ENCODE measurements at places on chromosomes 12 and 14. TPM values are rescaled to one million over a fixed set of nuclear protein-coding genes. Genes with fewer than 3 reads are reported as not detected.

PTPN6 gene
- total RNA-seq: 457 TPM

PRKD1 gene
- not detected for total RNA-seq

KHNYN gene
- 47.3 TPM for total RNA-seq

SAMD15 gene
- 0.45 TPM for total RNA-seq

LTBP2 gene
- total RNA-seq: 0.10 TPM

ST8SIA1 gene
- 0.49 TPM for total RNA-seq

AQP2 gene
- not detected for total RNA-seq

RARG gene
- total RNA-seq: 22.7 TPM

ETNK1 gene
- total RNA-seq: 52.7 TPM

ENDOU gene
- total RNA-seq: not detected

SYNE2 gene
- 25.2 TPM for total RNA-seq

GPX2 gene
- total RNA-seq: not detected

LHX5 gene
- total RNA-seq: not detected

PLEK2 gene
- total RNA-seq: 4.1 TPM

FGF6 gene
- not detected for total RNA-seq

OVCH1 gene
- not detected for total RNA-seq

C14orf180 gene
- total RNA-seq: not detected

PTPRQ gene
- total RNA-seq: not detected

WASHC4 gene
- total RNA-seq: 29.6 TPM

IQSEC3 gene
- 3.2 TPM for total RNA-seq

EPYC gene
- total RNA-seq: not detected

SMARCD1 gene
- total RNA-seq: 74.8 TPM

TRPV4 gene
- not detected for total RNA-seq

NUAK1 gene
- not detected for total RNA-seq

KCNA1 gene
- 0.04 TPM for total RNA-seq

ZNF891 gene
- 1.4 TPM for total RNA-seq

CPNE6 gene
- total RNA-seq: not detected

SPX gene
- total RNA-seq: 0.31 TPM

C12orf43 gene
- total RNA-seq: 35.8 TPM

PSMA3 gene
- total RNA-seq: 397 TPM

IFNG-AS1 gene
- total RNA-seq: not detected

ACSM4 gene
- not detected for total RNA-seq

MUCL1 gene
- total RNA-seq: not detected

HCAR2 gene
- total RNA-seq: not detected
